ENCODE measurements at places on chromosomes 5 and 9. TPM values are rescaled to one million over a fixed set of nuclear protein-coding genes. Genes with fewer than 3 reads are reported as not detected.

- no peak for DNase-seq
These were observed 2.7 kb downstream of the PTGER4 start for GRCh38 chr5:40682154-40683017.

DNA sequence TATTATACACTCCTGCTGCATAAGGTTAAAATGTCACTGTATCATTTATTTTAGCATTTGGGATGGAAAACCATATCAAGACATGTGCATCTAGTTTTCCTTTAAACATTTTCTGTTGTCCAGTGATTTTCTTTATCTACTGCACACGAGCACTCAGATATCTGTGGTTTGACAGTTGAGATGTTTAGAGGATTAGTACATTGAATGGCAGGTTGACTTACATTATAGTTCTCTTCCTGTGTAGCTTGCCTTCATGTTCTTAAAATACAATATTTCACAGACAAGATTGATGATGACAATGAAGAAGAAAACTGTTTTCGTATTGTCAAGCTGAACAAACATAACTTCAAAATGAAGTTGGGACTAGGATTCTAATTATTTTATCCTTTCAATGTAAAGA is 2378.4 kb upstream of the WWC1 start:
- no peak for DNase-seq

KCNMB1 gene
- not detected for total RNA-seq

- no peak for DNase-seq
These were observed 254.1 kb downstream of the CDH18 start for GRCh38 chr5:19733612-19734495.

GRCh38 chr5:104635227-104635626 is 1072.6 kb upstream of the NUDT12 start:
- peak; percentile 7 for DNase-seq

STOML2 gene
- 188 TPM for total RNA-seq

ARID3C gene
- 0.07 TPM for total RNA-seq

GRCh38 chr5:68519143-68519542 is 303.6 kb downstream of the PIK3R1 start:
- DNase-seq = no peak

NR2F1 gene
- not detected for total RNA-seq

GRCh38 chr9:7516376-7516775 is 283.2 kb downstream of the DMAC1 start:
- DNase-seq = no peak

GRCh38 chr5:43643327-43643726 is 40.3 kb downstream of the NNT start:
- no peak for DNase-seq

GRCh38 chr5:50717651-50718050 is 51.2 kb downstream of the PARP8 start:
- no peak for DNase-seq

DNA sequence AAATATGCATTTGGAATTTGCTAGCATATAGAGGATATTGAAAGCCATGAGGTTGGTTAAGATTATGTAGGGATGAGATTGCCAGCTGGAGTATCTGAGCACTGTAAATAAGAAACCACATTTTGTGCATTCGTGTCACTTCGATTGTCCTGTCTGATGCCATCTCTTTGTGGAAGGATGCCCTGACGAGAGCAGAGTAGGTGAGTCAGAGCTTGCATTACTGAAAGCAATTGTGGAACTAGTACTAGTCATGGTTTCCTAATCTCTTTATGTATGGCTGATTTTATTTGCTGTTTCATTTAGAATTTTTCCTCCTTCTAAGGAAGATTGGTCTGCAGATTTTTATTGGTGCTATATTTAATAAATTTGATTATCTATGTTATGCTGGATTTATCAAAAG is 14.5 kb upstream of the TAS2R1 start:
- DNase-seq = peak; percentile 14

GRCh38 chr9:132543960-132544359 is 38.4 kb upstream of the BARHL1 start:
- no peak for DNase-seq

DNA sequence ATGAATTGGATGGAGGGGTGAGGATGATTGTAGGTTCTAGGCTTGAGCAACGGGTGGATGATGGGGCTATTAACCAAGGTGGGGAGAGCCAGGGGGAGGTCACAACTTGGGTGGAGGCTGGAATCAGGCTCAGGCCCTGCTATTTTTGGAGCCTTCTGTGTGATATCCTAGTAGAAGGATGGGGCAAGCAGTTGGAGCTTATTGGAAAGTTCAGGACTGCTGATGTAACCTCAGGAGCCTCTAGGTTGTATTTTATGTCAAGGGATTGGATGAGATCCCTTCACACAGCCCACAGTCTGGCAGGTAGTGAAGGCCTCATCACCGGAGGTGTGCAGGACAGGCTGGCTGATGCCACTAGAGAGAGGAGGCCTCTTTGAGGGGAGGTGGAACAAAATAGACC is 11.2 kb upstream of the RPS14 start:
- DNase-seq = no peak

DNA sequence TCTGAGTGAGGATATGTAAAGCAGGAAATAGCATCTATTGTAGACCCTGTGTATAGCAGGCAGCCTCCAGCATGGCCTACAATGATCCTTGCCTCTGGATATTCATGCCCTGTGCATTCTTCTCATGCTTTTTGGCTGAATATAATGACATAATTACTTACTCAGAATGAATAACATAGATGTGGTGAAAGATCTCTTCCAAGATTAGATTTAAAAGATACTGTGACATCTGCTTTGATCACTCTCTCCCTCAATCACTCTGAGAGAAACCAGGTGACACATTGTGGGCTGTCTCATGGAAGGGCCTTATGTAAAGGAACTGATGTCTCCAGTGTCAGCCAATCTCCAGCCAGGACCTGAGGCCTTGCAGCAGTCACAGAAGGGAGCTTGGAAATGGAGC is 376.7 kb downstream of the DNAH5 start:
- DNase-seq = peak; percentile 97

GRCh38 chr5:71834601-71835000 is 115.5 kb downstream of the CARTPT start:
- no peak for DNase-seq

BARHL1 gene
- not detected for total RNA-seq

DNA sequence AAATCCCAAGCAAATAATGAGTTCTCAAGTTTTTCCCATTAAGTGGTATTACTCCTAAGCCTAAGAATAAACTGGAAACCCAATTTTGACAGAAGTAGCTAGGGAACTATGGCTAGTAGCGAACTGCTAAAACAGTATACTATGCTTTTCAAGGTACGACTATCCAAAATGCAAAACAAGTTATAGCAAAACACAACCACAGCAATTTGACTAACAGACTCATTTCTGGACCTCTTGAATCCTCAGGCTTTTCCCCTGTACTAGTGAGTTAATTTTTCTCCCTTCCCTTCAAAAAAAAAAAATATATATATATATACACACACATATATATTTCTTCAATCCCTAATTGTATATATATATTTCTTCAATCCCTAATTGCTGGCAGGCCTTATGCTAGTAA is 7.3 kb downstream of the FBXW11 start:
- no peak for DNase-seq

DNA sequence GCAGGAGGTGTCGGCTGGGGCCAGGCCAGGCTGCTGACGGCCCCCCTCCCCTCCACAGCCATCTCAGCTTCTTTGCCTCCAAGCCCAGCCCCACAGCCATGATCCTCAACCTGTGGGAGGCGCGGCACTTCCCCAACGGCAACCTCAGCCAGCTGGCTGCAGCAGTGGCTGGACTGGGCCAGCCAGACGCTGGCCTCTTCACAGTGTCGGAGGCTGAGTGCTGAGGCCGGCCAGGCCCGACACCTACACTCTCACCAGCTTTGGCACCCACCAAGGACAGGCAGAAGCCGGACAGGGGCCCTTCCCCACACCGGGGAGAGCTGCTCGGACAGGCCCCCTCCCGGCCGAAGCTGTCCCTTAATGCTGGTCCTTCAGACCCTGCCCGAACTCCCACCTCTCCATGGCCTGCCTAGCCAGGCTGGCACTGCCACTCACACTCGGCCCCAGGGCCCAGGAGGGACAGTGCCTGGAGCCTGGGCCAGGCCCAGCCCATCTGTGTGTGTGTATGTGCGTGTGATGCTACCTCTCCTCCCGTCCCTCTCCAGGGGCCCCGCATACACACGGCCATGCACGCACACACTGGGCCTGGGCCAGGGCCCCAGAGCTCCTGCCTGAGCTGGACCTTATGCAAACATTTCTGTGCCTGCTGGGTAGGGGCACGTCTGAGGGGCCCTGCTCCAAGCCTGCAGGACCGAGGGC is 19.3 kb downstream of the HK3 start:
- no peak for DNase-seq

GRCh38 chr9:114611516-114612271 is 603 bp downstream of the TMEM268 start:
- peak; percentile 42 for DNase-seq

- DNase-seq = no peak
These were observed 8.4 kb downstream of the NIPAL4 start for GRCh38 chr5:157468293-157468965.

POU5F2 gene
- 0.07 TPM for total RNA-seq

DNA sequence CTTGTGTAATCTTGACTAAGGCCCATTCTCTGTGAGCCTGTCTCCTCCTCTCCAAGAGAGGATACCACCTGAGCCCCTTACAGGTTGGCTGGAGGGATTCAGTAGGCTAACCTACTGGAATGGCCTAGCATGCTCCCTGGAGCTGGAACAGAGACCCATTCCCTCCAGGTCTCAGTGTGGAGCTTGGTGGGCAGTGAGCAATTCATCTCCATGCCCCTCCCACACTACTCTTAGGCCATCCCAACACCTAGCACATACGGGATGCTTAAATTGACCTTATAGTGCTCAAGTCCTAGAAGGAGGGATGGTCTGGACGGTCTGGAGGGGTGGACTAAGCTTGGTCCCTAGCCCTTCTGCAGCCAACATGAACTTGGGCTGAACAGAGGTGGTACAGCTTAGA is 75.6 kb downstream of the CRB2 start:
- DNase-seq = no peak

DNA sequence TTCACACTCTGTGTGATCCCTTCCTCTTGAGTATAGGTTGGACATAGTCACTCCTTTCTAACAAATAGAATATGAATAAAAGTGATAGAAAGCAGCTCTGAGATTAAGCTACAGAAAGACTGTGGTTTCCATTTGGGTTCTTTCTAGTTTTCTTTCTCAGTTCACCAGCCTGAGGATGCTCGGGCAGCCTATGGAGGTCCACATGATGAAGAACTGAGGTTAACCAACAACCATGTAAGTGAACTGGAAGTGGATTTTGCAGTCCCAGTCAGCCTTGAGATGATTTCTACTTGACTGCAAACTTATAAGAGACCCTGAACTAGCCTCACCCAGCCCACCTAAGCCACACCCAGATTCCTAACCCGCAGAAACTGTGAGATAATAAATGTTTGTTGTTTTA is 10.1 kb upstream of the FOXE1 start:
- DNase-seq = no peak

DNA sequence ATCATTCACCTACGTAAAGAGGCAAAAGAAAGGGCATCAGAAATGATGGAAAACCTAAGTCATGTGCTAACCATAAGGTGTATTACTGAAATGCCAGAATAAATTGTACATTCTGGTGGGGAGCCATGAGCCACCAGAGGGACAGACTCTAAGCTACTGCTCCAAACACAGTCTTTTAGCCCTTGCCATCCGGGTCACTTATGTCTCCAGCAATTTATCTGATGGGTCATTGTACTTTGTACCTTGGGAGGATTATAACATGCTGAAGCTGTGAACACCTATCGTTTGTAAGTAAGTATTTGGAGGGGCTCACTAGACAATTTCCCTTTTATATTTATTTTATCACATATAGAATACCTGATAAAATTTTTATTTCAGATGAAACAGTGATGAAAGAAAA is 495.1 kb downstream of the KIF4B start:
- DNase-seq = no peak

DNA sequence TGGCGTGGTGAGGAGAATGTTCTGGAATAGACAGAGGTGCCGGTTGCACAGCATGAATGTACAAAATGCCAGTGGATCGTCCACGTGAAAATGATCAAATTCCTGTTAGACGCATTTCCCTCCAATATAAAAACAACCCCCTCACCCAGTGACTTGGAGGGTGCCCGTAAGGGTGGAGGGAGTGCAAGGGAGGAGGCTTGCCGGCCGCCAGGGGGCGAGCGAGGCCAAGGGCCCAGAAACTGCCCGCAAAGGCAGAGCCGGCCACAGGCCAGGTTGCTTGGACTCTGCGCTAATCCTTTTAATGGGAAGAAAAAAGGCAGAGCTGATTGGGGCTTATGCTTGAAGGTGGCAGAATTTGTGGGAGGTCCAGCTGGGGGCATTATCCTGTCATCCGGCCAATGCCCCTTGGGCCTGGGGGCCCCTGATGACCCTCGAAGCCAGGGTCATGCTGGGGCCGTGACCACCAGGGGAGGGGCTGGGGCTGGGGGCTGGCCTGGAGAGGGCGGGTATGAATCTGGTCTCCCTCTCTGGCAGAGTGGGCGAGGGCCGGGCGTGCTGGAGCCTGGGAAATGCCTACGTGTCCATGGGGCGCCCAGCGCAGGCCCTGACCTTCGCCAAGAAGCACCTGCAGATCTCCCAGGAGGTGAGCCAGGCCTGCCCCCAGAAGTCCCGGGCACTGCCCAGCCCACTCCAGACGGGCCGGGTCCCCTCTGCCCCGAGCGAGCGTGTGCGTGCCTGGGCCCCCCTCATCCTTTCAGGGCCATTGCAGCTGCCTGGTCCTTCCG is 12.0 kb downstream of the GPSM1 start:
- no peak for DNase-seq

DNA sequence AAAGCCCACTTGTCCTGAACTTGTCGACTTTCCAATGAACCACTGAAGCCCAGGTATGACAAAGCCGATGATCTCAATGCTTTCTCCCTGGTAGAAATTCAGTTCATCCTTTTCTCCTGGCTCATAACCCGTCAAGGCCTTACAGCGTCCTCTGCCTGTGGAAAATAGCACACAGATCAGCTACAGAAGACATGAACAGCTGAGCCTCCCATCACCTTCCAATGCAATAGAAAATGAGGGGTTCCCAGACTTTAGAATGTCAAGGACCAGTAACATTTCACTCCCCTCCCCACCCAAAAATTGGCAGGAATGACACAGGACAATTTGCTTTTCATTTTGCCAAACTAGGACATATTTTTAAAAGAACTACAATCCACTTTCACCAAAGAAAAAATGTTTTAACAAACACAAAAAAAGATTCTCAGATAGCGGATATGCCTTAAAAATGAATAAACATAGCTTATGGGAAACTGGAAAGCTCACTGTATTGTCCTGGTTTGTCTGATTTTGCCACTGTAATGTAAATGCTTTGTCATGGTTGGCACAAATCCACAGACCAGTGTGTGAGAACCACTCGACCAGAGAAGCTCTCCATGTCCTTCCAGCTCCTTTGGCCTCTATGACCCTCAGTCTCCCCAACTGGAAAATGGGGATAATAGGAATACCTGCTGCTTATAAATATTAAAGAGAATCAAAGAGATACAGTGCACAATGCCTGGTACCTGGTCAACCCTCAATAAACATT is 24.4 kb downstream of the SH3TC2 start:
- DNase-seq = no peak

DNA sequence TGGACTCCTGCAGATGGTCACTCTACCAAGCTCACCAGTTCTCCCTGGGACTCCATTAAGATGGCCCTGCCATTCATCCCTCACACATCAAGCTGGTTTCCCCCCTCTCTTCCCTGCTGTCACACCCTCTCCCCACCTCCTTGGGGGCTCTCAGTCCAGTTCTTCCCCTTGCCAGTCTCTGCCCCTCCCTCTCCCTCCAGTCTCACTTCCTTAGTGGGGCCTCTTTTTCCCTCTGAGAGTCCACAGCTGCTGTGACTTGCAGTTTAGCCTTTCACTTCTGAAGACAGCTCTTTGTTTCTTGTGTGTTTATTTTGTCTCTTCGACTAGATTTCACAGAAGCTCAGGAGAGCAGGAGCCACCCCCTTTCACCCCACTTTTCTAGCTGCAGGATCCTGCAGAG is 10.5 kb downstream of the DOCK2 start:
- no peak for DNase-seq
